ENCODE measurements at places on chromosomes 5 and 9. TPM values are rescaled to one million over a fixed set of nuclear protein-coding genes. Genes with fewer than 3 reads are reported as not detected.

Gene ADAMTS16
- total RNA-seq: not detected

Gene CTNND2
- total RNA-seq: 12.4 TPM

Gene ELOVL7
- 13.4 TPM for total RNA-seq

Gene PCDHGB4
- 2.7 TPM for total RNA-seq

Gene HEMGN
- 0.26 TPM for total RNA-seq

Gene CRB2
- total RNA-seq: not detected

Gene HAND1
- not detected for total RNA-seq

Gene ADAMTS2
- 49.5 TPM for total RNA-seq

Gene TRIP13
- 1.0 TPM for total RNA-seq

Gene BTNL3
- total RNA-seq: 0.61 TPM

DNA sequence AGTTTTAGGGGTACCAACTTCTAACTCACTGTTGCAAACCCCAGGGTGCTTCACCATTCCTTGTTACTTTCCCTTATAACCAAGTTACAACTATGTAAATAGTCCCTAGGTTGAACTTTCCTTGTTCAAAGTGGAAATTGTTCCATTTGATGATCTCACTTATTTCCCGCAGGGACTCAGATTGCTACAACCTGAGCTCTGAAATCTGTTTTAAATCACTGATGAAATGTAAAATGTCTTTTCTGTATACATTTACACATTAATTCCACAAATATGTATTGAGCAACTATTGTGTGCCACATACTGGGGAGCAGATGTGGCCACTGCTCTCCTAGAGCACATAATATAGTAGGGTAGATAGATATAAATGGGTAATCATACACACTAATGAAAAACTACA lies 69.1 kb upstream of the TARS1 start:
- no peak overlapping the region for H3K27ac ChIP-seq
- H3K36me3 ChIP-seq: no peaks in the 10 kb centered on the region
- H3K27me3 ChIP-seq: no peaks in the 10 kb centered on the region
- no peak for DNase-seq
- no peak overlapping the region for H3K4me3 ChIP-seq

DNA sequence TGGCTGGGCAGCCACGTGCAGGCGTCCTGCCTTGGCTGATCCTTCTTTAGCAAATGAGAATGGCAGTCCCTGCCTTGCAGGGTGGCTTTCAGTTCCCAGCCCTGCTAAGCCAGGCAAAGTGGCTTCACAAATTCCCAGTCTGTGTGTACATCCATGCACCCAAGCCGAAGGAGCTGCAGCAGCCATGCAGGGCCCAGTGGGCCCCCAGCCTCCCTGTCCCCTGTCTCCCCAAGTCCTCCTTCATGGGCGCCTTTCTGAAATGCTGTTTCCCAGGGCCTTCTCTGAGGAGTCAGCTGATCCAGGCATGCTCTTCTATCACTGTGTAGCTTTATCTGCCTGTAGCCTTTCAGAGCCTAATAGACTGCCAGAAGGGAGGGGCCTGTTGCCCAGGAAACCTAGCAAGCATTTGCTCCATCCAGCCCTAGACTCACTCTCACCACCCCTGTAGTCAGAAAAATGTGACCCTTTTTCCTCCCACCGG lies 47.4 kb upstream of the SHC3 start:
- H3K4me3 ChIP-seq: no peak overlapping the region
- no peak overlapping the region for H3K27ac ChIP-seq
- no peaks in the 10 kb centered on the region for H3K36me3 ChIP-seq

GRCh38 chr9:27433631-27434325 lies 90.3 kb upstream of the IFNK start:
- peaks cover 11% of the 10 kb centered on the region for H3K4me1 ChIP-seq
- peak overlapping the region; percentile 9 for H3K27ac ChIP-seq
- no peaks in the 10 kb centered on the region for H3K27me3 ChIP-seq
- no peaks in the 10 kb centered on the region for H3K36me3 ChIP-seq

- no peak for DNase-seq
- no peak overlapping the region for H3K27ac ChIP-seq
- no peaks in the 10 kb centered on the region for H3K4me1 ChIP-seq
- H3K36me3 ChIP-seq: no peaks in the 10 kb centered on the region
- H3K4me3 ChIP-seq: no peak overlapping the region
These were observed 52.4 kb downstream of the GALNT10 start for GRCh38 chr5:154242964-154243376.

DNA sequence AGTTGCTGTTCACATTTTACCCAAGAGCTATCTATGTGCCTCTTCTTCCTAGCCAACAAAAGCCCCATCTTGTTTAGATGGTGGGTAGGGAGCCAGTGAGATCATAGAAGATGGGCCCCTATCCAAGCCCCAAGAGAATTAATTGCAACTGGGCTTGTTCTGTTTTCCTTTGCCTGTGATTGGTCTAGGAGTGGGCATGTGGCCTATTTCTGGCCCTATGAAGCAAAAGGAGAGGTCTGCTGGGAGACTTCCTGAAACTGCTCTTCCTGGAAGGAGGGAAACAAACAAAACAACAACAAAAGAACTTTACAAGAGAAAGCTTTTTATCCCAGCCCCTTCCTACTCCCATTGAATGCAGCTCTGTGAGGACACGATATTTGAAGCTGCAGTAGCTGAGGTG lies 32.5 kb upstream of the ALDOB start:
- DNase-seq: no peak
- no peak overlapping the region for H3K27ac ChIP-seq
- no peaks in the 10 kb centered on the region for H3K36me3 ChIP-seq
- H3K4me3 ChIP-seq: no peak overlapping the region
- peaks cover 4% of the 10 kb centered on the region for H3K4me1 ChIP-seq
- H3K27me3 ChIP-seq: no peaks in the 10 kb centered on the region

DNA sequence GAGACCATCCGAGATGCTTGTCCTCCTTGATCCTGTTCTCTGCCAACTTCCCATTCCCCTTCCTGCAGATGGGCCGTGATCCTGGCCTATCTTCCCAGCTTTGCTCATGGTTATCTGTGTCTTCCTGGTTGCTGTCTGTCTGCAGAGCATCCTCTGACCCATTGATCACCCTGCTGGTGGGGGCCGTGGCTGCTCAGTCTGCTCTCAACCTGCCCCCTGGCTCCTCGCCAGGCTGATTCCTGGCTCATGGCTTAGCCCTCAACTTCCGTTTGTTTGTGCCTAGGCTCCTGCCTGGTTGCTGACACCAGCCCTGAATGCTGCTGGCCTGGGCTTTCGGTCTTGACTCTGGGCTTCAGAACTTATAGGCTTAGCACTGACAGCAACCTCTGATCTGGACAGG lies 67.1 kb upstream of the SMIM15 start:
- H3K36me3 ChIP-seq: no peaks in the 10 kb centered on the region
- peak; percentile 22 for DNase-seq
- H3K27ac ChIP-seq: no peak overlapping the region

- no peak overlapping the region for H3K27ac ChIP-seq
- H3K4me1 ChIP-seq: no peaks in the 10 kb centered on the region
- no peak overlapping the region for H3K4me3 ChIP-seq
- no peak for DNase-seq
- no peaks in the 10 kb centered on the region for H3K27me3 ChIP-seq
- no peaks in the 10 kb centered on the region for H3K36me3 ChIP-seq
These were observed 82.8 kb downstream of the PRR16 start for GRCh38 chr5:120546922-120547321.

- no peak for DNase-seq
- H3K36me3 ChIP-seq: no peaks in the 10 kb centered on the region
- no peaks in the 10 kb centered on the region for H3K27me3 ChIP-seq
- no peaks in the 10 kb centered on the region for H3K4me1 ChIP-seq
- H3K27ac ChIP-seq: no peak overlapping the region
These were observed 457.7 kb downstream of the BNC2 start for GRCh38 chr9:16412740-16413139.

DNA sequence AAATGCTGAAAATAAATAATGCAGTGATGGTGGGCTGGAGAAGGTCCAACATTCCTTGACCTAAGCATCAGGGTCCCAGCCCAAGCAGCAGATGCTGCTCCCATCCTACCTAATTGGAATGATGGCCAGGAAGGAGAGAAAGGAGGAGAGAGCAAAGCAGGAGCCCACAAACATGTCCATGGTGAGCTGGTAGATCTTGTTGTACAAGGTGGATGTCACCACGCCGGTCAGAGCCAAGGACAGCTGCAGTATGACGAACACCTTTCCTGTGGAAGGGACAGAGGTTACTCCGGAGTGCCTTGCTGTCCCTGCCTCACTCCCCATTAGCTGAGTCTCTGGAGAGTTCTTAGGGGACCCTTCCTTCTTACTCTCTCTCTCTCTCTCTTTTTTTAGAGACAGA lies 4.3 kb downstream of the SLC46A2 start:
- peaks cover 1% of the 10 kb centered on the region for H3K36me3 ChIP-seq
- H3K27ac ChIP-seq: no peak overlapping the region
- H3K4me1 ChIP-seq: peaks cover 13% of the 10 kb centered on the region
- no peaks in the 10 kb centered on the region for H3K27me3 ChIP-seq
- no peak for DNase-seq
- no peak overlapping the region for H3K4me3 ChIP-seq

DNA sequence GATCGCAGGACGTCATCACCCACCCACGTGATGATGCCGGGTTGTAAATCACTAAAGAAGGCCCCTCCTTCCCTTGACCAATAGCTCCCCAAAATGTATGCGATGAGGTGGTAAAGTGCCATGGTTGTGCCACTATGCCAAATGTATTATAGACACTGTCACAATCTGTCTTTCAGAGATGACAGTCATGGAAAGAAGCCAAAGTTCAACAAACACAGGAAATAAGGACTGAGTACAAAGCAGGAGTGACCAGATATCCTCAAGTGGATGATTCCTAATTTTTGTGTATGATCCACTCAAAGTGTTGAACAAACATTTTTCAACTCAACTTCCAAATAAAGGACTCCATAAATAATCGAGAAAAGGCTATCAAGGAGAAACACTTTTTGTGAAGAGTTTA lies 12.5 kb downstream of the GLIS3 start:
- H3K4me1 ChIP-seq: no peaks in the 10 kb centered on the region
- no peak for DNase-seq
- no peak overlapping the region for H3K27ac ChIP-seq
- no peaks in the 10 kb centered on the region for H3K36me3 ChIP-seq
- H3K4me3 ChIP-seq: no peak overlapping the region

DNA sequence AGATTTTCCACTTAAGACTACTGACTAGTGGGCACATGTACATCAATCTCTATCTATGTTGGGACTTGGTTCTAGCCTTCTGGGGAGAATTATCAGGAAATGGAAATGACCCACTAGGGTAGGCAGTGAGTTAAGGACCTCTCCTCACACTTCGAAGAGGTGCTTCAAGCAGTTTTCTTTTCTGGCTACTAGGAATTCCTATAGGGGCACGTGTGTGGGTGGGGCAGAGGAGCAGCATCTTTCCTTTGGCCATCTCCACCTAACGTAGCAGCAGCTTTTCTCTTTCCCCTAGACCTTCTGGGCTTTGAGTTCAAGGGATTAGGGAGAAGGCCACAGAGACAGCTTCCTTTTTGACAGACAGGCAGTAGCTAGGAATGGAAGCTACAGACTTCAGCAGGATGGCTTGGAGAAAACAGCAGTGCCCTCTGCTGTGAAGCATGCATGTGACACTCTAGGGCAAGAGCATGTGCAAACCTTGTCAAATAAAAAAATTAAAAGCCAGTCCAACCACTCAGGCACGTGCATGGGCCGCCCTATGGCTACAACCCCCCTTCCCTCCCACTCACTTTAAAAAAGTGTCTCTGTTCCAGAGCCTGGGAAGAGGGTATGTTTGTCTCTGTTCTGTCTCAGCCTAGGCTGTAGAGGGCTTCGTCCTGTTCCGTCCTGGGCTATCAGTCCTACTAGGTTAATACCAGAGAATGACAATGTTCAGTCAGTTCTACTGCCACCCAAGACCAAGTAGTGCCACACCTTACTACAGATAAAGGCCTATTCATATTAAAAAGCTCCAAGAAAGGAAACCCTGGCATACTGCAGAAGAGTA lies 8.7 kb upstream of the GFRA3 start:
- DNase-seq: no peak
- H3K27ac ChIP-seq: no peak overlapping the region
- no peaks in the 10 kb centered on the region for H3K4me1 ChIP-seq
- no peaks in the 10 kb centered on the region for H3K36me3 ChIP-seq
- no peaks in the 10 kb centered on the region for H3K27me3 ChIP-seq

DNA sequence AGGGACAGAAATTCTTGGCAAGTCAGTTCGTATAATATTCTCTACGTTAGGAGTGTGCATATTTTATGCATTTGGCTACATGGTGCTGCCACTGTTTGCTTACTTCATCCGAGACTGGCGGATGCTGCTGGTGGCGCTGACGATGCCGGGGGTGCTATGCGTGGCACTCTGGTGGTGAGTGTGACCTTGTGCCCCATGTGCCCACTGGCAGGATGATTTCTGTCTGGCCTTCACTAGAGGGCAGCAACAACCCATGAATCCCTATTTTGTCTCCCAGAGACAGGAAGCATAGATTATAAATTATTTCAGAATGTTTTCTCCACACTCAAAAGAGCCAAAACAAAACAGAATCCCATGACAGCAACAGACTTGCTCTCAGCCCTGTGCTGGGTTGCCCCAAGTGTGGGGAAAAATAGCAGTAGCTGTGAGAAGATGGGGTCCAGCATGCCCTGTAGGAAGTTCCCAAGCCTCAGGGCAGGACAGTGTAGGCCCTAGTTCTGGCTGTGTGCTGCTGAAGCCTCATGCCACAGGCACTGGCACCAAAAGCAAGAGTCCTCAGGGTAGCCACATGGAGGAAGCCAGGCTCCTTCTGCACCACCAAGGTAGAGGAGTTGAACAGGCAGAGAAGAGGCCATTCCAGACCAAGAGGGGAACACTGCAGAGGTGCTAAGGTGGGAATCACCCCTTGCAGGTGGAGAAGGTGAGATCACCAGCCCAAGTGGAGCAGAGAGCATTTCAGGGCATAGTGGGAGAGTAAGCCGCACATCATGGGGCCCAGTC lies 16.0 kb downstream of the SLC22A5 start:
- no peak overlapping the region for H3K4me3 ChIP-seq
- DNase-seq: peak; percentile 56
- H3K27me3 ChIP-seq: no peaks in the 10 kb centered on the region
- peaks cover 45% of the 10 kb centered on the region for H3K4me1 ChIP-seq

DNA sequence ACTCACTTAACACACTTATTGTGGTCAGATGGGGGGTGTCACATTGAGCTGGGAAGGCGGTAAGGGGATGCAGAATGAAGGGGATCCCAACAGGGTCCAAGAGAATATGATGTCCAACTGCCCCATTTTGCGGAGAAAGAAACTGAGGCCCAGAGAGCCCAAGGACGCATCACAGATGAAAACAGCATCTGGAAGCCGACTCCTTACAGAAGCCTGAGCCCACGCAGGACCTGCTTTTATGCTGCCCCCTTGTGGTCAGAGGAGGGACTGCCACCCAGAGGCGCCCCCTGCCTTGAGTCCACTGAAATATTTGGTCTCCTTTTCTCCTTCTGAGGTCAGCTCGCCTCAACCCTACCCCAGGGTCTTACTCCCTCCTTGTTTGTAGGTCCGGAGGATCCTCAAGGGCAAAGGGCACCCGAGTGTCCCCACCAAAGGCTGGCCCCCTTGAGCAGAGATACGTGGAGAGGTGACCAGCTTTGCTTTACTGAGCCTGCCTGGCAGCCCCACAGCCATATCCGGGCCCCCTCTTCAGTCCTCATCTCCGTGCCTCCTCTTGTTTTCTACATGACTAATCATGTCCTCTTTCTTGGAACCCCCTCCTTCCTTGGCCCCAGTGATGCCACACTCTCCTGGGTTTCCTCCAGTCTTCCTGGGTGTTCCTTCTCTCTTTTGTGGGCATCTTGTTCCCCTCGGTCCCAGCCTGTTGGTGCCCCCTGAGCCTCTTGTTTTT lies 30.0 kb upstream of the TTLL11 start:
- no peak overlapping the region for H3K4me3 ChIP-seq
- H3K4me1 ChIP-seq: peaks cover 35% of the 10 kb centered on the region
- H3K36me3 ChIP-seq: no peaks in the 10 kb centered on the region
- H3K27me3 ChIP-seq: peaks cover 15% of the 10 kb centered on the region

GRCh38 chr5:81189875-81190498 lies 43.1 kb upstream of the CKMT2 start:
- no peak overlapping the region for H3K4me3 ChIP-seq
- peaks cover 3% of the 10 kb centered on the region for H3K4me1 ChIP-seq
- H3K27ac ChIP-seq: no peak overlapping the region
- no peaks in the 10 kb centered on the region for H3K27me3 ChIP-seq
- no peak for DNase-seq

Data from upper lobe of left lung (tissue), 6 donors.